ENCODE measurements at places on chromosomes 7 and 10.

GRCh38 chr10:14439451-14440259 lies 108.9 kb upstream of the FRMD4A start:
- DNase-seq, result peak; percentile 13

- no peak for DNase-seq
Observed at GRCh38 chr10:871951-872403, 59.5 kb downstream of the LARP4B start.

DNA sequence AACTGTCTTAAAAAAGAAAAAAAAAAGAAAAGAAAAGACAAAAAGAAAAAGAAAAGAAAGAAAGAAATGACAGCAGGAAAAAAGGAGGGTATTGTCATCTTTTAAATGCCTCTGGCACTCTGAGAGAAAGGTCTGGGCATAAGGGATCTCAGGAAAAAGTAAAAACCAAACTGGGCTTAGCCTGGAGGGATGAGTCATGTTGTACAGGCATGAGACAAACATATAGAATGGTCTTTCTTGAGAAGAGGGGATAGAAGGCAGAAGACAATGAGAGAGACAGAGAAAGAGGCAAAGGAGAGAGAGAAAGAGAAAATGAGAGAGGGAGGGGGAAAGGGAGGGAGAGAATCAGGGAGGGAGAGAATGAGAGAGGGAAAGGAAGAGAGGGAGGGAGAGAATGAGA lies 32.3 kb upstream of the KCNMA1 start:
- no peak for DNase-seq

GRCh38 chr10:109975244-109976190 lies 32.3 kb upstream of the ADD3 start:
- DNase-seq, result no peak

DNA sequence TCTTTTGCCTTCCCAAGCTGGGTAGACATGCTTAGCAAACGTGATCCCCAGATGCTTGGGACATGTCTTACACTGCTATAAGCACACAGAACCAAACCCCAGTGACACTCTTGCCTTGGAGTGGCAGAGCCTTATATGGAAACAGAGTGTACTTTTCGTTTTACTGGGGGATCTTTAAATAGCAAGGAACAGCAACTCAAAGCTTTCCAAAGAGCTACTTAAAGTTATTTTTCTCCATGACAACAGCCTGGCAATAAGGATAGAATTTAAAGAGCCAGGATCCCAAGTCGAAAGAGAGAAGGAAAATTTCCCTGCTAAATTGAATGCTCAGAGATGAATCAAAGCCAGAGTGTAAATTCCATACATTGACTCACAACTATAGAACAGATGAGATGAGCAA lies 67.8 kb downstream of the ZNF365 start:
- no peak for DNase-seq

DNA sequence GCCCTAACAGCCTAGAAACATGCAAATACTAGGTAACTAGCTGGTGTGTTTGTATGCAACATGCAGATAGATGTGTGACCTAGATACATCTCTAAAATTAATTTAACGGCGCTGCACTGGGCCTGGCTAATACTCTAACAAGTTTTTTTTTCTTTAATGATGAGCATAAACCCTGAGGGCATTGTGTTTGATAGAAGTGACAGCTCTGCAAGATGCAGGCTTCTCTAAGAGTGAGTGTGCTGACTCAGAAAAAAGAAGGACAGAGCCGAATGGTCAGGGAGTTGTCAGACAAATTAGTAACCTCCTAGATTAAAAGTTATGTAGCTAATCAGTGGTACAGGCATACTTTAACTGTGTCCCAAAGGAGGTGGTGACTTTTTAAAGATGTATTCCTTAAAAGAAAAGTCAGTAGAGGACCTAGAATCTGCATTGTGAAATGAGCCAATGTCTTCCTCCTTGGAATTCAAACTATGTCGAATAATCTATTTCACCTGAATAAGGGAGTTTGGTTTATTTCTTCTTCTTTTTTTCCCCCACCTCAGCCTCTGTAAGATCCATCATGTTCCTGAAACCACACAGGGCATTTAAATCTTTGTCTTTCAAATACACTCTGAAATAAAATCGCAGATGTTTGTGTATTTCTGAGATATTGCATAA lies 315.1 kb downstream of the GFRA1 start:
- no peak for DNase-seq

- no peak for DNase-seq
Observed at GRCh38 chr7:158323741-158324396, 263.8 kb downstream of the PTPRN2 start.

DNA sequence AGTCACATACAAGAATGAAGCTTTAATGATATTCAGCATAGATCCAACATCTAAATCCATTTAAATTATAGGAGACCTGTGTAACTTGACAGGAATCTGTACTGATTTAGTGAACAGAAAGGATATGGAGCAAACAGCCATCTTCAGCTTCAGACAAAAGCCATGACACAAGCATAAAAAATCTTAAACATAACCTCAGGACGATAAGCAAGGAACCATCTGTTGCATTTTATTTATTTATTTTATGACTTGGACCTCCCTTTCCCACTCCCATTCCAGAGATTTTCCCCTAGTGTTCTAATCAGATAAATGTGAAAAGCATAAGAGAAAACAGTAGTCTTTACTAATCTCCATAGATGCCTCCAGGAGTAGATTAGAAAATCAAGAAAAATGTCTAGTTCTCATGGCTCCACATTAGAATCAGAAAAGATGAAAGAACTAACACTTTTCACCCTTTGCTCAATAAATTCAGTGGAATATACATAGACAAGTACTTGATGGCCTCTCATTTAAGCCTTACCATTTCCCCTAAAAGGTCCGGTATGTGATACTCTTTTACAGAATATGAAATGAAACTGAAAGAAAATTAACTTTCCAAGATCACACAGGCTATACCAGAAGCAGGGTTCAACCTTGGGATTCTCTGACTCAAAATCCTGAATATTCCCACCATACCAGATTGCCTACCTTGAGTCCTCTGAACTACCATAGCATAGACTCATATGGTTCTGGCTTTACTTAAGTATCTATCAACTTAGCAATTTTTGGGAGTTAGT lies 15.2 kb downstream of the CACNA2D1 start:
- no peak for DNase-seq

- DNase-seq, result peak; percentile 44
Observed at GRCh38 chr10:119807960-119808697, 64.5 kb downstream of the MCMBP start.

GRCh38 chr10:124112891-124113580 lies 19.6 kb upstream of the CHST15 start:
- DNase-seq, result no peak

- no peak for DNase-seq
Observed at GRCh38 chr10:46223064-46223480, 63.7 kb upstream of the ANTXRL start.

- DNase-seq, result no peak
Observed at GRCh38 chr10:79079490-79080355, 11.0 kb downstream of the ZMIZ1 start.

DNA sequence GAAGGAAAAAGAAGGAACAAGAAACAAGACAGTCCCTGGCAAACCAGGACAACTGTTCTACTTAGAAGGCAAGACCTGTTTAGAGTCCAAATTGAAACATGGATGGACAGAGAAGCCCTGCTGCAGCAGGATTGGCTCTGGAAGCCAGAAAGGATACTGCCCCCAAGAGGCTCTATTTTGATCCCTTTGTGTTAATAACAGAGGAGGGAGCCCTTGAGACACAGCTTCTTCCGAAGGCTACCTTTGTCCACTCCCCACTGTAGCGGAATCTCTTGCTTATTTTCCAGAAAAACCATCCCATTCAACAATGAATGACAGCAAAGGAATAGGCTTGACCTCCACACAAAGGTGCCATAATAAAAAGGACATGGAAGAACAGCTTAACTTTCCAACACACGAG lies 120.3 kb upstream of the FOXK1 start:
- no peak for DNase-seq

GRCh38 chr7:77434570-77435275 lies 18.6 kb upstream of the GSAP start:
- no peak for DNase-seq

All from GM04503 (cell line).